ENCODE measurements at places on chromosomes 11 and 22.

- no peak for DNase-seq
Observed at GRCh38 chr11:9790703-9791102, 126.8 kb downstream of the SWAP70 start.

GRCh38 chr11:69566001-69566400, 75.0 kb upstream of the CCND1 start:
- no peak for DNase-seq

GRCh38 chr22:45308391-45308956, 1.3 kb upstream of the FAM118A start:
- DNase-seq = no peak

DNA sequence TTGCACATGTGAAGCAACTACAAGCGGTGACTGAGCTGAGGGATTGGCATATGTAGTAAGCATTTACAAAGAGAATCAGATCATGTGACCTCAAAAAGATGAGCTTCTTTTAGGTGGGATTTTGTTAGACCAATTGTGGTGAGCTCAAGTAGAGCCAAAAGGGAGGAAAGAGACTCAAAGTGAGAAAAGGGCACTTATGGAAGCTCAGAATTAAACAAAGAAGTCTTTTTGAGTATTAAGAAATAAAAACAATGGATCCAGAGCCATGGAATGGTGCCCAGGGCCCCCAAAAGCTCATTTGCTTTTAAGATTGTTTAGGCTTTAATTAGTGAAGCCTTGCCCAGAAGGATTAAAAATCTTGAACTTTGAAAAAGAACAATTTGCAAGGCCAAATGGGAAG, 246.7 kb upstream of the MPPED2 start:
- no peak for DNase-seq

DNA sequence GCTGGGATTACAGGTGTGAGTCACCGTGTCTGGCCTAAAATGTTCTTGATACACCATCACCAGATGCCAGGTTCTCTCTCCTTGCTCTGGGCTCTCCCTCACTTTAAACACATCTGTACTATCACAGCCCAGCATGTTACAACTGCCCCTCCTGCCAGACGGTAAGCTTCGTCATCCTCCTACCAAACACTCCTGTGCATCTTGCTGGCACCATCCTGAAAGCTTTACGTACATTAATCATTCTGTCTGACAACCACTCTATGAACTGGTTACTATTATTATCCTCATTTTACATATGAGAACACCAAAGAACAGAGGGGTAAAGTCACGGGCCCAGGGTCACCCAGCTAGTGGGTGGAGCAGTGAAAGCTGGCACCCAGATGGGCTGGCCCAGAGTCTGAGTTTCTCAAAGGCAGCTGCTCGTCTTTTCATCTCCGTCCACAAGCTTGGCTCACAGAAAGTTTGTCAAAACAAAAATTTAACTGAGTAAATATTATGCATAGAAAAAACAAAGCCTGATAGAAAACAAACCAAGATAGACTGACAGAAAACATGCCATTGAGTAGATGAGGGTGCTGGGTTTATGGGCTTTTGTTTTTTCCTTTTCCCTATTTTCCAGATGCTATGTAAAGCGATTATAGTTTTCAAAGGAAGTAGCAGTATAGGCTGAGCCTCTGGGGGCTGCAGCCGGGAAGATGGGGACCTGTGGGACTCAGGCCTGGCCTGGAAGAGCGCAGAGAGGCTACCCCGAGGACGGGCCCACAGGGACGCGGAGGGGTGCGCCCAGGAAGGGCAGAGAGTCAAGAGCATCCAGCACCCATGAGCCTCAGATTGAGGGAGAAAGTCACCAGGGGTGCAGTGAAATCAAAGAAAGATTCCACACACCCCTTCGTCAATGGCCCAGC, 9.5 kb downstream of the PLA2G6 start:
- DNase-seq = no peak

DNA sequence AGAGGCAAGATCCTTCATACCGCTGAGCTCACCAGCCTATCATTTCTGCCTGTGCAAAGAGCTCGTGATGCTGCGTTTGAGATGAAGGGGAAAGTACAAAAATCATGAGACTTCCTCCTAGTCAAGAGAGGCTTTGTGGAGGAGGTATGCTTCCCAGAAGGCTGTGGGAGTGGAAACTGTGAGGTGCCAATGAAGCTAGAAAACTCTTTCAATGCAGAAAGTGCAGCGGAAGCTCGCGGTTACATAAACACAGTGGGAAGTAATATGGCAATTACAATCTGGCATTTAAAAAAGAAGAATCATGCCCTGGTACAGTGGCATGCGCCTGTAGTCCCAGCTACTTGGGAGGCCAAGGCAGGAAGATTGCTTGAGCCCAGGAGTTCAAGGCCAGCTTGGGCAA, 134.8 kb downstream of the EHF start:
- DNase-seq = no peak

GRCh38 chr11:80196932-80197554, 756.2 kb upstream of the TENM4 start:
- DNase-seq = no peak

DNA sequence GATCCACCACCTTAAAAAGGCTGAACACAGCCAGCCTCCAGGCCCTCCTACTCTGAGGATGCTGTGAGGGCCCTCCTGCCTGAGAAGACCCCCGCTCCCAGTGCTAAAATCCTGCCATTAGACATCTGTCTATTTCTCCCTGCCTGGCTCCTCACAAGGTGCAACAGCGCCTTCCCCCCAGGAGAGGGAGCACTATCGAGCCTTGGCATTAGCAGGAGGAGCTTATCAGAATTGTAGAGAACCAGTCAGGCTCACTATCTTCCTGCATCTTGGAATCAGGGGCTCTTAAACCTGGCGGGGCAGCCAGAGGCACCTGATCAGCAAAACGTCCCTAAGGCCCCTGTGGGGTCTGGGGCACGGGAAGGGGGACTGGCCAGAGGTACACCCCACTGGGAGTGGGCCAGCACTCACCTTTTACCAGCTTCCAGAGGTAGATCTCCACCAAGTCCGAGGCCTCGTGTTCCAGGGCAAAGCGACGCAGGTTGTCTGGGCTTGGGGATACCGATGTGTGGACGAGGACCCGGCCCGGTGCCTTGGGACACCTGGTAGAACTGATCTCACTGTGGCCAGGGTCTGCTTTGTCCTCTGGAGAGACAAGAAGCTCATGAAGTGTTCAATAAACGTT, 28.7 kb downstream of the CHRDL2 start:
- peak; percentile 4 for DNase-seq

DNA sequence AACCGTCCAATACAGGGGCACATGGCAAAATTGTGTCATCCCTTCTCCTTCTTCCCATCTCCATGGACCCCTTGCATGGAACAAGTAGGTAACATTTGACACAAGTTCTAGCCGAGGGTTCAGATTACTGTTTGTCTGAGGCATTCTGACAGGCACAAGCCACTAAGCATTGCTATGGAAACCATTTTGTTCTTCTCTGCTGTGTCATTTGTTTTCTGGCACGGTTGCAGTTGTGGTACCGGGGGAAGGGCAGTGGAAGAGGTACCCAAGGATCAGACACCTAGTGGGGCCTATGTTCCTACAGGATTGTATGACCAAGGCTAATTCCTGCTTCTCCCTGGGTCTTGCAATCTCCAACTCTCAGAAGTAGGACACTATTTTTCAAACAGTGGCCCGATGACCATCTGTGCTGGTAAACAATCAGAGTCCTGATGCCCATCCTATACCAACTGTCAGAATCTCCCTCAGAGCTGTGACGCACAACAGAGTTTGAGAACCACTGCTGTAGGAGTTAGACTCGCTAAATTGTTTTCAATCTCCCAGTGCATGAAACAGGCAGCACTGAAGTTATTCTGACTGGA, 69.3 kb downstream of the KCNC1 start:
- DNase-seq = no peak

GRCh38 chr11:116072601-116073410, 568.6 kb upstream of the CADM1 start:
- no peak for DNase-seq

DNA sequence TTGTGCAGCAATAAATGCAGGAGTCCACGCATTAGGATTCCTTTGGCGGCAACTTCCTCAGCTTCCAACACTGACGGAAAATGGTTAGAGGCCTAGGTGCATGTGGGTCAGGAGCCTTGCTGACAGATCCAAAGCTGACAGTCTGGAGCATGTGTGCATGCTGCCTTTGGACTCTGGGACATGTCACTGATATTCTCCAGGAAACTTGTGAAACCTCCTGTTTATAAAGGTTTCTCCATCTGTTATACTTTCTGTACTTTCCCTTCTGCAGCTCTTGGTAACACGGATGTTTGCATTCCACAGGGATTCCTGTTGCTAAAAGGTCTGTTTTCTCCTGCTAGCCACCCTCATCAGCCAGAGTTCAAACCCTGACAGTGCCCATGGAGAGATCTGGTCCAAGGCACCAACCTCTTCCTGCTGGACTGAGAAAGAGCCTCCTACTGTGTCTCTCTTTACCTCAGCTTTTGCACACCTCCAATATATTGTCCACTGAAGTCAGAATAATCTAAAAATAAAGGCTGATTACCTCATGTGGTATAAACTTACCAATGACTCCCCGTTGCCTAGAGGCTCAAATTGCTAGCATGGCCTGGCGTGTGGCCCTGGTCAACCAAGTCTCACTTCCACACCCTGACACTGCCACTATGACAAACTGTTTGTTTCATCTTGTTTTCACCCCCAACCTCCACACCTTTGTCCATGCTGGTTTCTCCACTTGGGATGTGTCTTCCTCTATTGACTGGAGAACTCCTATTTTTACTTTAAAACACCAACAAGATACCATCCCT, 31.1 kb upstream of the LYVE1 start:
- DNase-seq = no peak

GRCh38 chr22:49084206-49084605, 743.5 kb downstream of the BRD1 start:
- no peak for DNase-seq

DNA sequence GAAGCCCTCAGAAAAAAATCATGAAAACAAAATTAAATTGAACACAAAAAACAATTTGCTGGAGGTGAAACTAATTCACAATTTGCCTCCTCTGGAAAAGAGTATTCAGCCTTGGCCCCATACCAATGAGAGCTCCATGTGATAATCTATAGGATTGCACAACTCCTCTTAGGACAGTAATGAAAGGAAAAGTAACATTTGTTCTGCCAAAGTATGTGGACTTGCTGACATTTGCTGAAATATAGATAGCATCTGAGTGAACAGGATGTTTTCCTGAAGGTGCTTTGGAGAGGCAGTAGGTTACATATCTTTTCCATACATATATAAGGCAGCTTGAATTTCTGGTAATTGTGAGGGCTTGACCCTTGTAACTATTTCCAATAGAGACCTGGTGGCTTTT, 122.8 kb downstream of the OR4C45 start:
- no peak for DNase-seq

DNA sequence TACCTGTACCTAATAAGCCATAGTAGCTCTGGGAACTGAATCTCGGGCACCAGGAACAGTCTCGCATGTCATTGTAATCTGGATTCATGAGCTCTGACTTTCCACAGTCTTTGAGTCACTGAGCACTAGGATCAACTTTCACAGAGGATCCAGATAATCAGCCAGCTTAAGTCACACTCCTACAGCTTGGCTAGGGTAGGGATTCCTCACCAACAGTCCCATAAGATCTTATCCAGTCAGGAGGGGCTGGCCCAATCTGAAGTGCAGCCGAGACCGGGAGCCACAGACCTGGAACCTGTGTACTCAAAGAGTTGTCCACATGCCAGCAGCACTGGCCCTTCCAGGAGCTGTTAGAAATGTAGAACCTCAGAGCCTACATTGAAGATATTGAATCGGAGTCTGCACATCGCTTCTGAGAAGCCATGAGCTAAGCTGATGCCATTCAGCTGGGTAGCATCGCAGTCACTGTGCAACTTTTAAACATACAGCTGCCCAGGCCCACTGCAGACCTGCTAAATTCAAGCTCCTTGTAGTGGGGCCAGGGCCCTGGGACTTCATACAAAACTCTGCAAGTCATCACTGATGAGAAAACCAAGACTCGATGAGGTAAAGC, 538.8 kb upstream of the B3GAT1 start:
- no peak for DNase-seq

DNA sequence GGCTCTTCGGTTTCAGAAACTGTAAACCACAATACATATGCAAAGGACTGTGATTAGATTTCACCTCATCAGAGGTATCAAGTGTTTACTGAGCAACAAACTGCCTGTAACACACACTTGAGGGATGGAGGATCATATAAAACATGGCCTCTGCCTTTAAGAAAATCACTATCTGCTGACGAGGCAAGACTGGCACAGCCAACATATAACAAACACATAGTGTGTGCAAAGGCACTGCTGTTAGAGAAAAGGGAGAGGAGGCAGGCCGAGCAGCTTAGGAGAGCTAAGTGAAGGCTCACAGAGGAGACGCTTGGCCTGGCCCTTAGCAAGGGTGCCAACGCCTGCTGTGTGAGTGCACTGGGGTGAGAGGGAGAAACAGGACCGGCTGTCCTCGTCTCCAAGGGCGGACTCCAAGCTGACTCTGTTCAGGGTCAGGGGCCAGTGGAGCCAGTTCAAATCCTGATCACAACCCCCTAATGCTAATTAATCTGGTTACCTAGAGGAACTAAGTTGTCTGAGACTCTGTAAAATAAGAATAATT, 48.2 kb downstream of the LRFN4 start:
- DNase-seq = no peak

DNA sequence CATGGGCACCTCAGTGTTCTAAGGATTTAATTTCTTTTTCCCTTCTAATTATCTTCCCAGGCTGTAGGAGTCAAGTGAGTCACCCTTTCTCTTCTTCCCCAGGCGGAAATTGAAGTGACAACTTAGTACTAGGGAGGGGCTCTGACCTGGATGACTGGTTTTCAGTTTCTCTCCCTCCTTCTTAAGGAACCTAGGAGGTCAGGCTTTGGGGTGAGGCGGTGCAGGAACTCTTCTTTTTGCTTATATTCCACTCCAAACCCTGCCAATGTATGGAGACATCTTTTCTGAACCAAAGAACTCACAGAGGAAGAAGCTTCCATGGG, 12.6 kb downstream of the ZDHHC5 start:
- no peak for DNase-seq

- DNase-seq = no peak
Observed at GRCh38 chr11:27504205-27504604, 2.4 kb downstream of the LIN7C start.

- no peak for DNase-seq
Observed at GRCh38 chr11:64887757-64888405, 9.5 kb upstream of the EHD1 start.

- no peak for DNase-seq
Observed at GRCh38 chr11:10625281-10625981, 57.0 kb upstream of the LYVE1 start.

- no peak for DNase-seq
Observed at GRCh38 chr11:27945348-27945747, 162.6 kb downstream of the KIF18A start.

- DNase-seq = no peak
Observed at GRCh38 chr11:68438658-68439259, 21.8 kb upstream of the PPP6R3 start.

GRCh38 chr22:37906364-37907008, 389 bp downstream of the MICALL1 start:
- no peak for DNase-seq

GRCh38 chr11:623349-623869, 1.3 kb downstream of the CDHR5 start:
- no peak for DNase-seq

DNA sequence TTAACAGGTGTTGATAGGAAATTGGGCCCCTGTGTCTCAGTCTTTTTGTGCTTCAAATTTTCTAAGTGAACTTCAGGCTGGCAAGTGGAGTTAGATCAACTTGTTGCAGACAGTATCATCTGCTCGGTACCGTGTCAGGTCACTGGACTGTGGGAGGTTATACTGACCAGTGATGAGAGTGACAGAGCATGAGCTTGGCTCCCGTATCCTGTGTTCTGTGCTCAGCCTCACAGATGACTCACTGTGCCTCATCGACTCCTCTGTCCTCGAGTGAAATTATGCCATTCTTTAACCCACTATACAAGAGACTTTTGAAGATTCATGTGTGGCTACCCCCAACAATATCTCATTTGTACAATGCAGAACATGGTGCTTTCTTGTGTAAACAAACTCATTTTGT, 7.9 kb downstream of the GRAP2 start:
- DNase-seq = no peak
